Amygdala (tissue), 56 donors: ENCODE measurements at places on chromosomes 5 and 9.
A peak's percentile ranks its signal among the peaks of the same experiment; 100 is the strongest.

DNA sequence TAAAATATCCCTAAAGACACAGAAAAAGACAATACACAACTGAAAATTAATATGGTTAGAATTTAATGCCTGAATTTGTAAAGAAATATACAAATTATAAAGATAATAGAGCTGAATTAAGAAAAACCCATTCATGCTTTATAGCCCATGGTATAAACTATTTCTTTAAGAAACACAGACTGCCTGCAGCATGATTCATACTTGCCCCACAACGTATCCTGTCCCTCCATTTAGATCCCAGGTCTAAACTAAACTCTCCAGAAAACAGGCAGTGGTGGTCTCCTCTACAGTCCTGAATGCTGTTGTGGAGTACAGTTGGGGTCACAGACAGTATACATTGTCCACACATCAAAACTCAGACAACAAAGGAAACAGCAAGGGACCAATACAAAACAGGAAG lies 24.8 kb downstream of the IL6ST start:
- no peak for DNase-seq

DNA sequence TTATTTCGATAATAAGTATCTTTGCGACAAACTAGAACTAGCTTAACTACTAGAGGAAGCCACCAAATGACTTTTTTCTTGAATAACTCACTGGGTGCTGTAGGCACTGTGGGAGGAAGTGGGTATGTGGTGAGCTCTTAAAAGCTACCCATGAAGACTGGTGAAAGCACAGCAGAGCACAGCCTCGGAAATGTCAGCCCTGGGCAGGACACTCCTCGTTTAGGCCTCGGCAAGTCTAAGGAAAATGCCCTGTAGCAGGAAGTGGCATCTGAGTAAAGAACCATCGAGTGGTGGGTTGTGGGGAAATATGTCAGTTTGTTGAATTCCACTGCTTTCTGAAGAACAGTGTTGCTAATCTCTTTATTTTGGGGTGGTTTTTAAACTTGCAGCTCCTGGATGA lies 44.0 kb upstream of the NCS1 start:
- DNase-seq = no peak

DNA sequence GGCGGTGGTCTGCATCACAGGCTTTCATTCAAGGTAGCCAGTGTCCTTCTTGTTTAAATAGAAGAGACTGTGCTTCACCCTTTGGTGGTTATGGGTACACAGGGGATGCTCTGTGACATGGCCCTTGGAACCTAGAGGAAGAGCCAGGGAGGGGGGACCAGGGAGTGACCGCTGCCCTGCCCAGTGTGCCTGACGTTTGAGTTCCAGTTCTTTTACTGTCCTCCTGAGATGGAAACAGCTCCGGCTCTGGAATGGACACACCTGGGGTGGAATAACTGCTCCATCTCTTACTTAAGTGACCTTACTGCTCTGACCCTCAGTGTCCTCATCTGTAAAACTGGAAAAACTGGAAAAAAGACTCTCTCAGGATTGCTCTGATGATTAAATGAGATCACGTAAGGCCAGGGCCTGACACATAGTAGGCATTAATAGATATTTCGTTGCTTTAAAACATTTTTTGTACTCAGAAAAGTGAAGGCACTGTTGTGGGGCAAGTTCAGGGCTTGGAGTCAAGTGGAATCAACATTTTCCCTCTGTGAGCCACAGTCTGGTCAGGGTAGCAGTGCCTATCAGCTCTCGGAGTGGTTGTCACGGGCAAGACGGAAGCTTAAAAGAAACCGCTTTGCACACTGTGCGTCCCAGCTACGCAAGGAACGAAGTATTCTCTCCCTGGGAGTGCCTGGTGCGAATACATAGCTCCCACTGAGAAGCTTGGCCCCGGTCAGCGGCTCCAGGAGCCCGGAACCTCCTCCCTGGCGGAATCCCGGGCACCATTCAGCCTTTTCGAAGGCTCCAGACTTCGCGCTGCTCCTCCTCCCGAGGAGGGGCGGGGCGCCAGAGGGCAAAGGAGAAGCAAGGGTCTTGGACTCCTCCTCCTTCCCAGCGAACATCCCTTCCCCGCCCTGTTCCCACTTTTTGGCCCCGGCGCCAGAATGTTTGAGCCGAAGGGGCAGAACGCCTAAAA lies 5.8 kb downstream of the POU4F3 start:
- DNase-seq = no peak

DNA sequence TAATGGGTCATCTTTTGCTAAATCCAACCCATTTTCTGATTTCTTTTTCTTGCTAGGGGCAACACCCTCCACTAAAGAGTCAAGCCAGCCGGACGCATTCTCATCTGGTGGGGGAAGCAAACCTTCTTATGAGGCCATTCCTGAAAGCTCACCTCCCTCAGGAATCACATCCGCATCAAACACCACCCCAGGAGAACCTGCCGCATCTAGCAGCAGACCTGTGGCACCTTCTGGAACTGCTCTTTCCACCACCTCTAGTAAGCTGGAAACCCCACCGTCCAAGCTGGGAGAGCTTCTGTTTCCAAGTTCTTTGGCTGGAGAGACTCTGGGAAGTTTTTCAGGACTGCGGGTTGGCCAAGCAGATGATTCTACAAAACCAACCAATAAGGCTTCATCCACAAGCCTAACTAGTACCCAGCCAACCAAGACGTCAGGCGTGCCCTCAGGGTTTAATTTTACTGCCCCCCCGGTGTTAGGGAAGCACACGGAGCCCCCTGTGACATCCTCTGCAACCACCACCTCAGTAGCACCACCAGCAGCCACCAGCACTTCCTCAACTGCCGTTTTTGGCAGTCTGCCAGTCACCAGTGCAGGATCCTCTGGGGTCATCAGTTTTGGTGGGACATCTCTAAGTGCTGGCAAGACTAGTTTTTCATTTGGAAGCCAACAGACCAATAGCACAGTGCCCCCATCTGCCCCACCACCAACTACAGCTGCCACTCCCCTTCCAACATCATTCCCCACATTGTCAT lies 72.0 kb downstream of the NUP214 start:
- DNase-seq = no peak

DNA sequence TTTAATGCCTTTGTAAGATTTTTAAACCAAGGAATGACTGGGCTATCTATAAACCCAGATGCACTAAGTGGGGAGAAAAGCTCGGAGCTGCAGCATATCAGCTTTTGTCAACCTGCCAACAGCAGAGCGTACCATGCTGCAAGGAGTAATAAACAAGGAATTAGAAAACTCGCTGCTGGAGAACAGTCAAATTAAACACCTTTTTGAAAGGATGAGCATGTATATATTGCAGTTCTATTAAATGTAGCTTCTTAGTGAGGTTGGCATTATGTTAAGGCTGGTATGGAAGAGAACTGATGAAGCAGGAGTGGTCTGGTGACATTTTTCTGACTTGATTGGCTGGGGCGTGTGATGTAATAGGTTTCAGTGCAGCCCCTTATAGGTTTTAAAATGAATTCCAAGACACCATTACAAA lies 74.7 kb downstream of the PIK3R1 start:
- DNase-seq = peak; percentile 23

GRCh38 chr5:31194468-31194813 lies 955 bp downstream of the CDH6 start:
- no peak for DNase-seq
